ENCODE measurements at places on chromosomes 12 and 14.

GRCh38 chr12:32290411-32290810 is 108.9 kb upstream of the FGD4 start:
- no peak for DNase-seq

GRCh38 chr14:89107626-89108025 is 283.2 kb downstream of the TTC8 start:
- no peak for DNase-seq

DNA sequence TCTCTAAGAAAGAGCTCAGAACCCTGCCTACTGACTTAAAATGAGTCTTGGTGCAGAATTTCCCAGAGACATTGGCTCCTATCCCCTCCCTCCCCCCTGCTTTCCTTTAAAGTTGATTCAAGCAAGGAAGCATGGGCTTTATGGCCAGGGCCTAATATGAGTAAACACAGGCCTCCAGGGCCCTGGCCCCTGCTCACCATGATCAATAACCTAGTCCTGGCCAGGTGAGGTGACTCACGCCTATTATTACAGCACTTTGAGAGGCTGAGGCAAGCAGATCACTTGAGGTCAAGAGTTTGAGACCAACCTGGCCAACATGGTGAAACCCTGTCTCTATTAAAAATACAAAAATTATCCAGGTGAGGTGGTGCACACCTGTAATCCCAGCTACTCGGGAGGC is 165.1 kb upstream of the TMCC3 start:
- no peak for DNase-seq

DNA sequence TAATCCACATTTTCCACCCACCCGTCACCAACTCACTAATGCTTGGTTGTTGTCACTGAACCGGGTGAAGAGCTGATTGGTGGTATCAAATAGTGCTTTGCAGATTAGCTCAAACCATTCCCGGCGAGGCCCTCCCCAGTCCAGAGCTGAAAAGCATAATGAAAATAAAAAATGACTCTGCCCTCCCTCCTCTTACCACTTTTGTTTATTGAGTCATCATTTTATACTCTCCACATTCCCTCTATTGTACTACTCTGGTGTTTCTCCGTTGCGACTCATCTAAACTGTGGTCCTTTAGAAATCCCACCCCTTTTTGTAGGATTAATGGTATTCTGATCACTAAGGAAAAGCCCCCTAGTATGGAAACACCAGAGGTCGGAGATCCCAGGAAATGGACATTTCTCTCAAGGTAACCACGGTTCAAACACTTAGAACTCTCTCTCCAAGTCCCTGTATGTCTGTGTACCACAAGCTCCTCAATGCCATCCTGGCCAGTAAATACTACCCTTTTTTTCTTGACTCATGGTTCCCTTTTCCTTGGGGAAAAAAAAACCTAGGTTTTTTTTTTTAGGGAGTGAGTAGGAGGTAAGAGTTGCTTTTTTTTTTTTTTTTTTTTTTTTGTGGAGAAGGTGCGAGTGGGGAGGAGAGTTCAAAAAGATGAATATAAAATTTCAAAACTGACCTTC is 42.0 kb downstream of the AREL1 start:
- no peak for DNase-seq

DNA sequence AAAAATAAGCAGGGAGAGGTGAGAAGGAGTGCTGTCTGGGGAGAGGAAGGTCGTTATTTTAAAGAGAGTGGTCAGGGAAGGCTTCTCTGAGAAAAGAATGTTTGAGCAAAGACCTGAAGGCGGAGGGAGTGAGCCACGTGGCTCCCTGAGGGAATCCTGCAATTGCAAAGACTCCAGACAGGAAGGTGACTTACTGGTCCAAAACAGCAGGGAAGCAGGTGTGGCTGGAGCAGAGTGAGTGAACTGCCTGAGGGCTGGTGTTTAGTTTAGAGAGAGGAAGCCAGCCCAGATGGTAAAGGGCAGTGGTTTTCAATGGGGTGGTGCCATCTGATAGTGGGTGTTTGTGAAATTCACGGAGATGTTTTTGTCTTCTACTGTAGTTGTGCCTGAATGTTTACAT is 58.8 kb upstream of the LTA4H start:
- DNase-seq, result no peak

DNA sequence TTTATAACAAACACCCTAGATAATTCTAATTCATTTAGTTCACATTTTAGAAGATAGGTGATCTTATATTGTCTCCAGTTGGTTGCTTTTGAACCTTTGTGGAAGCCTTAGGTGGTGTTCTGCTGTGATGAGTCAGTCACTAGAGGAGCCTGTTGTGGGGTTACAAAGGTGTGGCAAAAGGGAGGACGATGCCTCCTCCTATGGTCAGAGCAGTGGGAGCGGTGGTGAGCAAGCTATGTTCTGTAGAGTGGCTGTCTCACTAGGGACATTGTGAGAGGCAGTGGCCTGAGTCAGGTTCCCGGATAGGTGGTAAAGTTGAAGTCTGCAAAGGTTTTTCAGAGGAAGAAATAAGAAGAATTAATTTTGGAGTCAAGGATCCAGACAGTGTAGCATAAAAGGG is 71.6 kb upstream of the USP44 start:
- no peak for DNase-seq

GRCh38 chr12:92425165-92425564 is 277.6 kb upstream of the PLEKHG7 start:
- DNase-seq, result no peak

DNA sequence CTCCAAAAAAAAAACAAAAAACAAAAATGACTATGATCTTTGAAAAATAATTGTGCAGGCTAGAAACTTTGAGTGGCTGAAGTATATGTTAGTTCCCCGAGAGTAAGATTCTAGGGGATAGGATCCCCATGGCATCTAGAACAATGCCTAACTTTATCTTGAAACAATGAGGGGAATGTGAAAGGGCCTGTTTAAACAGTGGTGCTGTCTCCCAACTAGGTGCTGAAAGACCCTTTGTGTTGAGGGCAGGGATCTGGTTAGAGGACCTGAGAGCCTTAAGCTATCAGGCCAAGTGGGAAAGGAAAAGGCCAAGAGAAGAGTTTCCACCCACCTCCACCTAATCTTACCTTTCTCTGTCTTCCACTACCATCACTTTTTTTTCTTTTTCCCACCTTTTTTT is 6.8 kb upstream of the YLPM1 start:
- DNase-seq, result no peak

DNA sequence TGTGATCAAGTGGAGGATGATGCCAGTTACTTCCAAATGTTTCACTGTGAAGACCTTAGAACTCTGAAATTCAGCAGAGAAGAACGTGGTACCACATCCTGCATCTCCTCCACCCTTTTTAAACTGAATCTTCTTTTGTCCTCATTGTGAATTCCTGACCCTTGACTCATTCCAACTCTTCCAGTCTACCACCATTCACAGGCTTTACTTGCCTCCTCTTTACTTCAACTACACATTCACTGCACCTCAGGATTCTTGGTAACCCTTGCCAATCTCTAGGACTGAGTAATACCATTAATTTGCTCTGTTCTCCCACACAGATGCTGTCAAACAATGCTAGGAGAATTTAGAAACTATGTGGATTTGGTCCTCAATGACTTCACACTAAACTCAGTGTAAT is 37.3 kb downstream of the PPP1R12A start:
- peak; percentile 97 for DNase-seq

DNA sequence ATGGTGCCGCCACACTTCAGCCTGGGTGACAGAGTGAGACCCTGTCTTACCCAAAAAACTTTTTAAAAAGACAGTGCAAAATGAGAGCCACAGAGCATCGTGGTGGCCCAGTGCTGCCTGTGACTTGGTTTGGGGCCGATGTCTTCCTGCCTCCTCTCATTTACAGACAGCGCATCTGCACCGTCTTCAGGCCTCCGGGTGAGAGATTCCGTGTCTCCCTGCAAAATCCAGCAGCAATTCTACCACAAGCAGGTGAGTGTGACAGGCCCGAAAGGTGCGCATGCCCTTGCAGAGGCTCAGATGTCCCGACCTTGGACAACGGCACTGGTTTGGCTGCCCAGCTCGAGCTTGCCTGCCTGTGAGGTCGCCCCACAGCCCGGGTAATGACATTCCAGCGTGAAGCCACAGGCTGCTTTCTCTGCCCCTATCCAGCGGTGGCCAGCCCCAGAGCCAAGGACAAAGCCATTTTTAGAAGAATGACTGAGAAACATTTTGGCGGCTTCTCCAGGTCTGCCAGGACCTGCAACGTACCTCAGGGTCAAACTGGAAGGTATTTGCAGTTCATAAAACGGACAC is 70.3 kb upstream of the RFLNA start:
- DNase-seq, result no peak

- DNase-seq, result no peak
These were observed 30.1 kb downstream of the TCHP start for GRCh38 chr12:109930028-109930800.

GRCh38 chr12:88775742-88776151 is 195.5 kb upstream of the KITLG start:
- peak; percentile 23 for DNase-seq

- DNase-seq, result peak; percentile 57
These were observed 19.3 kb downstream of the ZC2HC1C start for GRCh38 chr14:75088566-75089373.

GRCh38 chr14:91388551-91388975 is 29.1 kb downstream of the CCDC88C start:
- DNase-seq, result no peak

Measured in ACHN (cell line).